ENCODE measurements at places on chromosomes 3 and 15.

GRCh38 chr3:35633332-35634124 lies 5.8 kb upstream of the ARPP21 start:
- DNase-seq = no peak

DNA sequence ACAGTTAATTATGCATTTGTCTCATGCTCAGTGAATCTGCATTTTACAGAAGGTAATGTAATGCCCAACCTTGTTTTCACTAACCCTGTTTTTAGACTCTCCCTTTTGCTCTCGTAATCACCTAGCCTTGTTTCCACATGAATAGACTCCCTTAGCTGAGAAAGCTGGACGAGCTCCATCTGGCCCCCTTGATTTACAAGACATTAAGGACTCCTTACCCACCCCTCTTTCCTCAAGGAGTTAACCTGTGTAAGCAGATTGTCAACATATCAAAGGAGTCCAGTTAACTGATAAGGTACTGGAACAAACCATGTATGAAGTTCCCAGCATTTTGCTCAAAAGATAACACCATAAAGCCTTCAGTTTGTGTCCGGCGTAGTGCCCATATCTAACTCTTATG lies 99.6 kb downstream of the VPS8 start:
- DNase-seq = no peak

GRCh38 chr3:135982922-135983581 lies 17.5 kb downstream of the PPP2R3A start:
- DNase-seq = no peak

- no peak for DNase-seq
Measured at GRCh38 chr3:94210256-94210655, 147.4 kb downstream of the NSUN3 start.

DNA sequence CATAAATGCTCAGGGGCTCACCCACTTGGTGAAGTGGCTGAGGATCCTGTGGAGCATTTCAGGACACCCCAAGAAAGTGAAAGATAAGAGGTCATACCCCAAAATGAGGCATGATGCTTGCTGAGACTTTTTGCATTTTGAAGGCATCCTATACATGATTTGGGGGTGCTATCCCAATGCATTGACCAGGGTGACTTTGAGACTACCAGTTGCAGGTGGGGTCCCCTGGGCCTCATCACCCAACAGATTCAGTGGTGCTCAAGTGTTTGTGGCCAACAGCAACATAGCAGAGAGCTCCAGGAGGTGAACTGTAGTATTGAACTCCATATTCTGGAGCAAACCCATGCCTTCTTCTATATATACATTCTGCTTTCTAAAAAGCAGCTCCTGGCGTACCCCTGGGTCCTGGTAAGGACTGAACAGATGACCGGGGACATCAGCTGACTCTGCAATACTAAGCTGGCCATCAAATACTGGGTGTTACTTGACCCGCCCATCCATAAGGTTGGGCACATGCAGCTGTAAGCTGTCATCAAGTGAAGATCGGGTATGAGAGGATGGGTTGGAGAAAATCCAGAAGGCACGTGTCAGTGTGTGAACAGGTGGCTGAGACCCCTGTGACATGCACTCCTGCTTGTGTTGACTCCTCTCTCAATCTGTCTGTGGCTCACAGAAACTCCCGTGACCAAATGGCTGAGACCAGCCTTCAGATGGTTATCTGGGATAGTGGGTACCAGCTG lies 143.3 kb downstream of the KLF13 start:
- no peak for DNase-seq

DNA sequence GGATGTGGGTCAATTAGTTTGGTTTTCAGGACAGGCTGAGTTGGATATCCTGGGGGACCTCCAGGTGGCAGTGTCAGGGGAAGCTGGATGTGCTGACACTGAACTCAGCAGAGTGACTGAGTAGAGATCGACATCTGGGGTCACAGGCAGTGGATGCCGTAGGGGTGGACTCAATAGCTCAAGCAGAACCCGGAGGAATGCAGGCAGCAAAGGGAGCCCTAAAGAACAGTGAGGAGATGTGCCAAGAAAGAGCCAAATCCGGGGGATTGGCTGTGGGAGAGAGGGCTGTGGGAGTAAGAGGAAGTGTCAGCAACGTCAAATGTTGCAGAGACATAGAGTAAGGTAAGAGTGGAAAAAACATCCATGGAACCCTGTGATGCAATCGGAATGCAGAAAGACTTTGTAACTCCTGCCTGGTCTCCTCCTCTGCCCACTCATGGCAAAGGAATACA lies 11.6 kb downstream of the CCR5AS start:
- DNase-seq = no peak

All from CMK (cell line).